T-helper 2 cell (primary cell): ENCODE measurements at places on chromosomes 4 and X.

GRCh38 chr4:94169803-94170372 lies 37.8 kb upstream of the SMARCAD1 start:
- DNase-seq: no peak

GRCh38 chr4:4320951-4321714 lies 31.1 kb downstream of the ZBTB49 start:
- DNase-seq: no peak

DNA sequence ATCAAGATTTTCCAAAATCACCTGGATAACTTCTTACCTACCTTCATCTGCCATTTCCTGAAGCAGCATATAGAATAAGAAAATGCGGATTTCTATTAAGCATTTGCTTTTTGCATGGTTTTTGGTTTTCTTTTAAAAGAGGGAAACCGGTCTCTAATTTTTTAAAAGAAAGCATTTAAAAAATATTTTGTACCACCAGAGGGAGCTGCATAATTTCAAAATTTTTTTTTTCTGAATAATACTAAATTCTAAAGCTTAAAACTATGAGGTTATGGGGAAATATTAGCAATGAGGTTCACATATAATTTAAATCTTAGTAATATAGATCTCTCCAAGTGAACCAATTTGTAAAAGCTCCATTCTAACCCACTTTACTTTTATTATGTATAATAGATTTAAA lies 137.7 kb upstream of the TENT5D start:
- no peak for DNase-seq

GRCh38 chrX:18194688-18195087 lies 26.0 kb downstream of the BEND2 start:
- no peak for DNase-seq

- DNase-seq: no peak
Observed at GRCh38 chr4:646460-646859, 21.1 kb downstream of the PDE6B start.

DNA sequence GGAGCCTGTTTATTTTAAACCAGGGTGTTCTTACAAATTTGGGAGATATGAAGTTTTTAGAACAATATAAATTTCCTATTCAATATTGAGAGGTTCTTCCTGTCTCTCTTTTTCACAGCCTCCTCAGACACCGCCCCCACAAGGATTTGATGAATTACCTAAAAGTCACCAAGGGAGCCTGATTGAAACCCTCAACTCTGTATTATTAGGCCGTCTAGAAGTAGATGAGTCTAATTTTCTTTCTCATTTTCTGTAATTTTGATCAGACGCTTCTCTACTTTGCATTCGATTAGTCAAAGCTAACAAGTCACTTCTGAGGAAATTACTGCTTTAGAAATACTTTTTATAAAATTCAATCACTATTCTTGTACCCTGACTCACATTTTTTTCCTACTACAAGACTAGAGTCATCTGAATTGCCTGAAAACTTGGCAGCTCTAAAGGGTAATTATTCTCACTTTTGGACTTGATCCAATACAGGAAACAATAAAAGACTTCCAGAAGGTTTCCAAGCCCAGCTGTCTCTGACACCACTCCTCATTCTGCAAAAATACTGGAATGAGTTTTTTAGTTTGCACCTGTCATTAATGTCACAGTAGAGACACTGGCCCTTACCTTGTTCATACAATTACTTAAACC lies 111.2 kb downstream of the ELOVL6 start:
- DNase-seq: no peak

GRCh38 chrX:103531002-103531401 lies 11.7 kb upstream of the RAB40A start:
- no peak for DNase-seq
